ENCODE measurements at places on chromosomes 1 and 21. TPM values are rescaled to one million over a fixed set of nuclear protein-coding genes. Genes with fewer than 3 reads are reported as not detected.

Gene DCAF8
- total RNA-seq, result 175 TPM

Gene FAM72D
- total RNA-seq, result 14.7 TPM

- ATAC-seq, result no peak
Measured at GRCh38 chr1:43958351-43959255, 11.2 kb upstream of the DPH2 start.

DNA sequence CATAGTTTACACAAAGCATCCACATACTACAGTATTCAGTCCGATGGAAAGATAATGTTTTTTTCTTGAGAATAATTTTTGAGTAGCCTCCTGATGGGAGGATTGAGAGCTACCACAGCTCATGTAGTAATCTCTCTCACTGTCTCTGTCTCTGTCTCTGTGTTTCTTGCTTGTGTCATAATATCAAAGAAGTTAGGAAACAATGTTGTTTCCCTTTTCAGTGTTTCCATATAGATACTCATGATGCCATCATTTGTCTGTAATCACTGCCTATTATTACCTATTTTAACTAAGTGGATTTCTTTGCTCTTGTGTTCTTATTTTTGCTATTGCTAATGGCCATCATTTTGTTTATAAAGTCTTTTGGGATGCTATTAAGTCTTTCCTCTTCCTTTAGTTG is 367.7 kb downstream of the NEGR1 start:
- no peak for ATAC-seq

Gene WNT3A
- total RNA-seq, result not detected
